Muscle of arm (tissue), 14 donors: ENCODE measurements at places on chromosomes 3 and 15. TPM values are rescaled to one million over a fixed set of nuclear protein-coding genes. Genes with fewer than 3 reads are reported as not detected.

GRCh38 chr15:29704950-29705597 lies 117.2 kb downstream of the TJP1 start:
- no peak for DNase-seq

GRCh38 chr15:43794269-43795037 lies 2.3 kb downstream of the SERF2 start:
- no peak for DNase-seq

GRCh38 chr3:172077197-172077757 lies 37.9 kb downstream of the FNDC3B start:
- DNase-seq, result no peak

GRCh38 chr3:63051920-63052319 lies 176.7 kb upstream of the CADPS start:
- no peak for DNase-seq

DNA sequence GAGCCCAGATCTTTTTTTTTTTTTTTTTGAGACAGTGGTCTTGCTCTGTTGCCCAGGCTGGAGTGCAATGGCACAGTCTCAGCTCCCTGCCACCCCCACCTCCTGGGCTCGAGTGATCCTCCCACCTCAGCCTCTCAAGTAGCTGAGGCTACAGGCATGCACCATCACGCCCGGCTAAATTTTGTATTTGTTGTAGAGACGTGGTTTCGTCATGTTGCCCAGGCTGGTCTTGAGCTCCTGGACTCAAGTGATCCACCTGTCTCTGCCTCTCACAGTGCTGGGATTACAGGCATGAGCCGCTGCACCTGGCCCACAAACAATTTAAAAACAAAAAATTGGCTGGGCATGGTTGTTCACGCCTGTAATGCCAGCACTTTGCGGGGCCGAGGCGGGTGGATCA lies 22.6 kb upstream of the SLC6A6 start:
- DNase-seq, result no peak

SH2D7 gene
- polyA plus RNA-seq, result 0.27 TPM

DZIP1L gene
- 4.7 TPM for polyA plus RNA-seq

ASB14 gene
- polyA plus RNA-seq, result 0.71 TPM

CCNB2 gene
- 12.3 TPM for polyA plus RNA-seq

FGF7 gene
- polyA plus RNA-seq, result 14.9 TPM
